ENCODE measurements at places on chromosomes 13 and 19.

DNA sequence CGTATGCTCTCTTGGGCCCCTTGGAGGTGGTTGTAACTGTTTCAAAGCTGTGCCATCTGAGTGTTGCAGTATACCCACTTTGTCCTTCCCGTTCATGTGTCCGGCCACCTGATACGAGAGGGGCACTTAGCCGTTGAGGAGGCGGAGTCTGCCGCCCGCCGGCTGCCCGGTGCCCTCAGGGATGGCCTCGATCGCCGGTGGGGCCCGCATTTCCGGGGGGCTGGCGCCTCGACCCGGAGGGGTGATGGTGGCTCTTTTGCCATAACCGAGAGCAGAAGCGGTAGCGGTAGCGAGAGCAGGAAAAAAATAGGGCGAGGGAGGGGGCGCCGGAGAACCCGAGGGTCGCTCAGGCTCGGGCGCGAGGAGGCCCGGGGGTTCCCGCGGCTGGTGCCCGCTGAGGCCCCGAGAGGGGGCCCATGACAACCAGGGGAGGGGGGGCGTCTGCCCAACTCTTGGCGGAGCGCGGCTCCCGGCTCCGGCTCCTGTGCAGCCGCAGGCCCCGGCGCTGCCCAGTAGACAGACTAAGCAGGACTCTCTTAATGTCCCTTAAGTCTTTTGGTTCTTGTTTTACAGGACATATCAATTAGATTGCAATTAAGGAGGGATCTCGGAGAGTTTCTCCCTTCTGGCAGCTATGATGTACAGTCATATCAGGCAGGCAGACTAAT, 342.7 kb upstream of the SGCG start:
- DNase-seq: no peak

DNA sequence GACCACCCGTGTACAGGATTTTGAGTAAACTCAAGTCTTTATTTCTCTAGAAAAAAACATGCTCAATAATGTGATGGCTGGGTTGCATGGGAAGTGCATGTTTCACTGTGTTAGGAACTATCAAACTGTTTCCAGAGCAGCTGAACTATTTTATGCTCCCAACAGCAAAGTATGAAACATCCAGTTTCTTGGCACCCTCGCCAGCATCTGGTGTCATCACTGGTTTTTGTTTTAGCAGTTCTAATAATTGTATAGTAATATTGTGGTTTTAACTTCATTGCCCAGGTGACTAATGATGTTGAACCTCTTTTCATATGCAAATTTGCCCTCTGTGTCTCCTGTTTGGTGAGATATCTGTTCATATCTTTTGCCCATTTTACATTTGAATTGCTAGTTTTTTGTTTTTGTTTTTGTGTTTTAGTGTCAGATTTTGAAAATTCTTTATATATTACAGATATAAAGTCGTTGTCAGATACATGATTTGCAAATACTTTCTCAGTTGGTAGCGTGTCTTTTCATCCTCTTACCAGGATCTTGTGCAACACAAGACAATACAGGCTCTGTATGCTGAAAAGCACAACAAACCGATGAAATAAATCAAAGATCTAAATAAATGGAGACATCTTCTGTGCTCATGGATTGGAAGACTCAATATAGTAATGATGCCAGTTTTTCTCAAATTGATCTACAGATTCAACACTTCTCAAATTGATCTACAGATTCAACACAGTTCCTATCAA, 87.8 kb downstream of the IPO5 start:
- no peak for DNase-seq

DNA sequence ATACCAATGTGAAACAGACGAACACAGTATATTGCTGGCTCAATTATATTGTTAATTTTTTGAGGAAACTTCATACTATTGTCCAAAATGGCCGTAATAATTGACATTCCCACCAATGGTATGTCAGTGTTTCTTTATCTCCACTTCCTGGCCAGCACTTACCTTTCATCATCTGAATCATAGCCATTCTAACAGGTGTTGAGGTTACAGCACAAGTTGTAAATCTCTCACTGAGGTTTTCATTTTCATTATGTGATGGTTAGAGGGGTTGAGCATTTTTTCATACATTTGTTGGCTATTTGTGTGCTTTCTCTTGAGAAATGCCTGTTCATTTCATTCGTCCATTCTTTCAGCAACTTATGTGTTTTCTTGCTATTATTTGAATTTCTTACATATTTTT, 824.0 kb downstream of the UQCRFS1 start:
- DNase-seq: no peak

DNA sequence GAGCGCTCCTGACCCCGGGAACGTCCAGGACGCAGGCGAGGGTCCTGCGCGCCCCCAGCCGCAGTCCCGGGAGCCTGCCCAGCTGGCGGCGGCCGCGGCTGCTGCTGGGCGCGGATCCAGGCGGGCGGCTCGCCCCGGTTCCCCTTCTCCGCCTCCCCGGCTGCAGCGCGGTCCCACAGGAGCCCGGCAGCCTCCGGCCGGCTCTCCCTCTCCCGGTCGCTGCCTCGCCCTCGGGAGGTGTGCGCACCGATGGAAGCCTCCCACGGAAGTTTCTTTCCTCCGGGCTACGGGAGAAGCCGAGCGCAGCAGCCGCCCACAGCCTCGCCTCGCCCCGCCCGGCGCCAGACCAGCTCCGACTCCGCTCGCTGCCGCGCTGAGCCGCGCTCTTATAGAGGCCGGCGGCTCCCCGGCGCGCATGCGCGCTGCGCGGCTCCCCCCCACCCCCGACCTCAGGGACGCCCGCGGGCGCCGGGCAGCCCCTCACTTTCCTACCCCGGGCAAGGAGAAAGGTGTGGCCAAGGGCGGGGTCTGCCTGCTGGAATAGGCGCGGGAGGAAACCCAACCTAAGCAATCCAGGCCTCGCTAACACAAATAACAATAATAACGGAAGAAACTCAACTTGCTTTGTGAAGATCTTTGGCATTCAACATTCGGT, at the start of gene SHISA2:
Gene SHISA2 (minus strand): TSS at position 360 of the 655 bp plus-strand sequence. CDS start 1,041 bp downstream, outside the sequence.
- peak; percentile 63 for DNase-seq

GRCh38 chr13:60679131-60679530, 282.1 kb downstream of the TDRD3 start:
- DNase-seq: no peak

DNA sequence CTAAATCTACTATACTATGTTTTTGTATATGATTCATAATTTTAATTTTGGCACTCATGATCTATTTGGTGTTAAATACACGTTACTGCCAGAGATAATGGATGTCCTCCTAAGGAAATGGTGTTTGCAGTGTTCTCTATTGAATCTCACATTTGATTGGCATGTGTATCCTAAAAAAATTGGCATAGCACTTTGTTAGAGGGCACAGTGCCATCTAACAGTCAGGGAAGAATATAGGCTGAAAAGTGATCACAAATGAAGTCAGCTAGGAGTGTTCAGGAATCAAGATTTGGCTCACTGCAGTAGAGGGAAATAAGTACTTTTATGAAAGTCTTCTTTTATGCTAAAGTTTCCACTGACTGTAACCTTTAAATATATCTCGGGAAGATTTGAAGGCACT, 624.6 kb downstream of the GPC6 start:
- no peak for DNase-seq

- peak; percentile 78 for DNase-seq
Measured at GRCh38 chr13:41751277-41751676, 209.6 kb downstream of the VWA8 start.

DNA sequence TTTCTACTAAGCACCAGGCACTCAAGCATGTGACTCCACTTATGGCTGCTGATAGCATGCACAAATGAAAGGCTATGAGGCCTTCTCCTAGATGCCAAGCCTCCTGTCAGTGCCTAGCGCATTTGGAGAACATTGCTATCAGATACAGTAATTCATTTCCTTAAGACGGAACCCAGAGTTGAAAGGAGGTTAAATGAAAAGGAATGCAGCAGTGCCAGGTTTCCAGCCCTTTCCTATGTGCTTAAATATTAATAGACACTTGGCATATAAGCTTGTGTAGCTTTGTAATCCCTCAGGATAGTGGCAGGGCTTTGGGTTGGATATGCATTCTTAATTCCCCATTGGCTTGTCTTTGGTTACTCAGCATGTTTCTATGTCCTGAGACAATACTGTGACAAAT, 140.1 kb upstream of the FRY start:
- no peak for DNase-seq

DNA sequence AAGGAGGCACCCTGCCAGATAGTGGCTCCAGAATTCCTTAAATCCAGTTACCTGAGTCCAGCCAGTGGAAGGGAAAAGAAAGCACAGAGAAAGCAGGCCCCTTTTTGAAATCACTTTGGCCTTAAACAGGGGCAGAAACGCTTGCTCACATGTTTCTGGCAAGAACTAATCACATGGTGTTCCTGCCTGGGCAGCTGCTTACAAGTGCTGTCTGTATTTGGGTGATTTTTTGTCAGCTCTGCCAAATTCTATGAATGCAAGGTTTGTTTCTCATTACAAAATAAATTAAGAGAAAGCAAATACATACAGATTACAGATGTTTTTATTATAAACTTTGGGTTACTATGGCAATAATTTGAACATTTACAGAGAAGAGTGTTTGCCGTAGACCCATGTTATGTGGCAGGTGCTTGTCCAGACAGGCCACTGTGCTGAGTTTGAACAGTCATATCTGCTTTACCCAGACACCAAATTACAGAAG, 1237.8 kb downstream of the SLITRK5 start:
- DNase-seq: no peak

DNA sequence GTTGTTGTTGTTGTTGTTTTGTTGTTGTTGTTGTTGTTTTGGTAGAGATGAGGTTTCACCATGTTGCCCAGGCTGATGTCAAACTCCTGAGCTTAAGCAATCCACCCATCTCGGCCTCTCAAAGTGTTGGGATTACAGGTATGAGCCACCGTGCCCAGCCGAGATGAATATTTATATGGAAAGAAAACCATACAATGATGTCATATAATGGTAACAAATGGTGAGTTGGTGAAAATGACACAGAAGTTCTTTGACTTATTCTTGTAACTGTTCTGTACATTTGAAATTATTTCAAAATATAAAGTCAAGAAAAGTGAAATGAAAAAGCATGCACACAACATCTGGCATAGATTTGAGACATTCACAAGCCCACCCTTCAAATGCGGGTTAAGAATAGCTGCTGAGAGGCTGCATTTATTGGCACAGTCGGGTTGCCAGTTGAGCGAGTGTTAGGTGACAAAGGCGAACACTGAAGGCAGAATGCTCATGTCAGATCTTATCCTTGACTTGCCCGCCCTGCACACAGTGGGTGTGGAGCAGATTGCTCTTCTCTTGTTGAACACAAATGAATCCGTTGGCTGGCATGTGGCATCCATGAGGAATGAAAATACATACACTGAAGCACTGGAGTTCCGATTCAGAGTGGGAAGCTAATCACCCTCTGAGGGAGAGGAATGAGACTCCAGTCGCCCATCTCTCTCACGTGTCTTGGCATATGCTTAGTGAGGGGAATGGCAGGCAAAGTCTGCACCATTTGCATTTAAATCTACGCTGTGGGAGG, 15.8 kb upstream of the UBE2S start:
- no peak for DNase-seq

GRCh38 chr19:55447421-55448174, 4.5 kb upstream of the SHISA7 start:
- DNase-seq: no peak

DNA sequence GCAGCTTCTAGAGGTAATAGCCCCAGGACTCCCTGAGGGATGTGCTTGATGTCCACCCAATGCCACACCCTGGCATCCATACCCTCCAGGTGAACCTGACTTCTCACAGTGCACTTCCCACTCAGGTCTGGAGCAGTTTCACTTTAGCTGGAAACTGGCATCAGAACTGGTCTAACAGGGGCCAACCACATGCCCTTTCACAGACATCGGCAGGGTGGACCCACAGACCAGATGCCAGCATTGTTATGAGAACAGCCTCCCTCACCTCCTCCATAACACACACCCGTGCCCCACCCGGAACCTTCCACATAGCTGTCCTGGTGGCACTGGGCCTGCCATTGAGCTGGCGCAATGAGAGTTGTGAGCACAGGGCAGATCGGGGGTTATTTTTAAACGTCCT, 77.4 kb upstream of the GPR12 start:
- no peak for DNase-seq

- DNase-seq: peak; percentile 95
Measured at GRCh38 chr13:110382229-110382628, 75.1 kb downstream of the COL4A2 start.

GRCh38 chr13:68019901-68020300, 789.8 kb upstream of the PCDH9 start:
- no peak for DNase-seq

DNA sequence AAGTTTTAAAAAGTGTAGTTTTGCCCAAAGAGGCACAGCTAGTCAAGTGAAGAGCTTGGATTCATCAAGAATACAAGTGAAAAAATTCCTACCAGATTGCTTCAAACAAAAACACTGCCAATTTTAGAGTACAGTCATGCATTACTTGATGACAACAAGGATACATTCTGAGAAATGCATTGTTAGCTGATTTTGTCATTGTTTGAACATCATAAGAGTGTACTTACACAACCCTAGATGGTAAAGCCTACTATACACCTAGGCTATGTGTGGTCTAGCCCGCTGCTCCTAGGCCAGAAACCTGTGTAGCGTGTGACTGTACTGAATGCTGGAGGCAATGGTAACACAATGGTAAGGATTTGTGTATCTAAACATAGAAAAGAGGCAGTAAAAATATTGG, 41.1 kb downstream of the TMTC4 start:
- DNase-seq: peak; percentile 94

- DNase-seq: no peak
Measured at GRCh38 chr19:3499738-3500428, 591 bp downstream of the DOHH start.

DNA sequence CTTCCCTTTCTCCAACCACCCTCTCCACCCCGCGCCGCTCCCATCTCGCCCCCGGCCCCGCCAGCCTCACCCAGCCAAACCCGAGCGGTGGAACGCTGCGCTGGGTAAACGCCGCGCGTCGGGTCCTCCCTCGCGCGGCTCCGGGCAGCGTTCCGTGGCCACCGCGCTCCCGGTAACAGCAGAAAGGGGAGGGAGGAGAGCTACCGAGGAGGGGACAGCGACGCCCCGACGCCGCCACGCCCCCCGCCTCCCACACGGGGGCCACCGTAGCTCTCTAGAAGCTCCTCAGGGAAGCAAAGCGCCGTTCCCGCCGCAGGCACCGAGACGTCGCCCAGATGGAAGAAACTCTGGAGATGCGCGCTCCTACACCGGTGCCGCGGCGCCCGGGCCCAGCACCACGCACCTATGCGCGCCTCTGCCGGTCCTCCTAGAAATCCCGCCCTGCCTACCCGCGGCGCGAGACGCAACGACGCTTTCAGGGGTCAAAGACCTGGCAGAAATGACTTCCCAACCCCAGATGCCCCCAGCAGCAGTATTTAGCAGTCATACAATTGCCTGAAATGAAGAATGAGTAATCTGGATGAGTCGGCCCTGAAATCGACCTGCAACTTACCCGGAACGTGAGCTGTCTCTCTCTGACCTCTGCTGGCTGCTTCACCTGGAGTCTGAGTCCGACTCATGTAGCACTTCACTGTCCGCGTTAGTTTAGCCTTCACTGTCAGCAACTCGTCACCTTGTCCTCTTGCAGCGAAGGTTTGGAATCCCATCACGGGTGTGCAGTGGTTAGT, at the start of gene RUBCNL:
Gene RUBCNL (minus strand): TSS at position 189 of the 788 bp plus-strand sequence. CDS start 14,777 bp downstream, outside the sequence.
- DNase-seq: no peak

- DNase-seq: no peak
Measured at GRCh38 chr19:41442473-41443355, at the start of gene ERICH4. Gene ERICH4, plus strand, starts transcription at chr19:41443156. Its CDS starts 14 bp downstream, at chr19:41443170.
